A549 treated with GW870086 at 1 μM for 4 hours (cell line): ENCODE measurements at places on chromosomes 12 and 14. TPM values are rescaled to one million over a fixed set of nuclear protein-coding genes. Genes with fewer than 3 reads are reported as not detected.

Gene GPR68
- 0.06 to 0.16 TPM (median 0.12 TPM) in 4 of 5 replicates, not detected in the other for total RNA-seq

Gene GLT1D1
- total RNA-seq = not detected in 5 replicates

Gene CAPZA3
- not detected in 5 replicates for total RNA-seq

Gene REM2
- total RNA-seq = 0.28 to 0.62 TPM (median 0.40 TPM) in 5 replicates

Gene CAPS2
- 0.38 to 2.1 TPM (median 1.2 TPM) in 5 replicates for total RNA-seq

Gene HOXC6
- total RNA-seq = 3.7 to 4.8 TPM (median 4.4 TPM) in 5 replicates

Gene CD163L1
- total RNA-seq = 0.17 to 0.74 TPM (median 0.33 TPM) in 5 replicates

Gene KRT2
- total RNA-seq = not detected in 5 replicates

Gene HOMEZ
- 5.4 to 9.4 TPM (median 8.3 TPM) in 5 replicates for total RNA-seq
